ENCODE measurements at places on chromosomes 7 and 10.

GRCh38 chr7:51067757-51068156, 248.9 kb downstream of the COBL start:
- DNase-seq: peak; percentile 58

- no peak for DNase-seq
Measured at GRCh38 chr7:121873289-121874194, 581 bp downstream of the PTPRZ1 start.

DNA sequence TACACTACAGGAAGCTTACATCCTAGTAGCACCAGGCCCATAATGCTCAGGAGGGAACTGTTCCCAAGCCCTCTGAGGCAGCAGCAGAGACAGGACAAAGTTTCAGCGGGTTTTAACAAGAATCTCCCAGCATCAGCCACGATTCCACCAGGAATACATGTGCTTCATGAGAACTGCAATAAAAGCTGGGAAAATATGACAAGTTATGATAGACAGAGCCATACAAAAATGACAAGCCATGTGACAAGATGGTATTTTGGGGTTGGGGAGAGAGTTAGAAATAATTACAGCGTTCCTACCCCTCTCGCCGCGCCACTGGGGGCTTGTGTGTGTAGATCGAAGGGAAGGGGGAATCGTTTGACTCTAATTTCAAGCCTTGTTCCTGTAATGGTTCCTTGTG, 112.7 kb upstream of the CTBP2 start:
- no peak for DNase-seq

DNA sequence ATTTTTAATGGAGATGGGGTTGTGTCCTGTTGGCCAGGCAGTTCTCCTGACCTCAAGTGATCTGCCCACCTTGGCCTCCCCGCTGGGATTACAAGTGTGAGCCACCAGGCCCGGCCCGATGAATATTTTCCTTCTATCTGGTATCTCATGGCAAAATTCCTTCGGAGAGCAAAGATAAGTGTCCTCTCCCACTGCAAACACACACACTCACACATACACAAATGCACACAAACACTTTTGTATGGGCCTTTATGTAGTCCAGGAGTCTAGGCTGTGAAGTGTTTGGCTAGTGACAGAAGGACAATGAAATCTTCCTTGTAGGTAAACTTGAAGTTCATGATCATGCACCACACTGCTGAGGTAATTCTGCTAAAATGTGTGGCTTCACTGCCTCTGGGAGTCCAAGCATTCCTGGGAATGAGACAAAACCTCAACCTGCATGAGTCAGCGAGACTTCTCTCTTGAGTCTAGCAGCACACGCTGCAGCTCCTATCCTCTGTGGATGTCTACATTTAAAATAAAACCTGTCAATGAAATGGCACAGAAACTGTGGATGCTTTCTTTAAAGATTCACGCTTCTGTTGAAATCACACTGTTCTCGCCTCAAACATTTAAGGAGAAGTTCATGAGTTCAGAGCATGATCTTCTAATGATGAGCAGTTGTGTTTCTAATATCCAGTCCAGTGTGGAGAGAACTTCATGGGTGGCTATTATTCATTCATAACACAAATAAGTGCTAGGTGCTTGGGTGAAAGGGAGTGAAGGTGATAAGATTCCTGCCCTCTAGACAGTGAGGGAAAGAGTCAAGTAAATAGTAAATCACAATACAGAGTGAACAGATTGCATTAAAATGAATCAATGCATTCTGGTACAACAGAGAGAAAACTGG, 96.5 kb downstream of the NRP1 start:
- DNase-seq: peak; percentile 95

GRCh38 chr10:66586073-66586472, 339.8 kb upstream of the LRRTM3 start:
- DNase-seq: no peak

- no peak for DNase-seq
Measured at GRCh38 chr10:49174261-49174925, 13.8 kb downstream of the TMEM273 start.

Measured in HFFc6 (cell line).